ENCODE measurements at places on chromosomes 12 and 14.

- no peak for DNase-seq
Measured at GRCh38 chr12:49346659-49347310, at the start of gene DNAJC22. DNAJC22 (plus strand) TSS chr12:49346888; CDS start chr12:49348873, 1,985 bp downstream.

- no peak for DNase-seq
Measured at GRCh38 chr14:93010130-93010499, 87.2 kb downstream of the CHGA start.

- DNase-seq, result no peak
Measured at GRCh38 chr12:58557661-58558060, 362.6 kb downstream of the LRIG3 start.

DNA sequence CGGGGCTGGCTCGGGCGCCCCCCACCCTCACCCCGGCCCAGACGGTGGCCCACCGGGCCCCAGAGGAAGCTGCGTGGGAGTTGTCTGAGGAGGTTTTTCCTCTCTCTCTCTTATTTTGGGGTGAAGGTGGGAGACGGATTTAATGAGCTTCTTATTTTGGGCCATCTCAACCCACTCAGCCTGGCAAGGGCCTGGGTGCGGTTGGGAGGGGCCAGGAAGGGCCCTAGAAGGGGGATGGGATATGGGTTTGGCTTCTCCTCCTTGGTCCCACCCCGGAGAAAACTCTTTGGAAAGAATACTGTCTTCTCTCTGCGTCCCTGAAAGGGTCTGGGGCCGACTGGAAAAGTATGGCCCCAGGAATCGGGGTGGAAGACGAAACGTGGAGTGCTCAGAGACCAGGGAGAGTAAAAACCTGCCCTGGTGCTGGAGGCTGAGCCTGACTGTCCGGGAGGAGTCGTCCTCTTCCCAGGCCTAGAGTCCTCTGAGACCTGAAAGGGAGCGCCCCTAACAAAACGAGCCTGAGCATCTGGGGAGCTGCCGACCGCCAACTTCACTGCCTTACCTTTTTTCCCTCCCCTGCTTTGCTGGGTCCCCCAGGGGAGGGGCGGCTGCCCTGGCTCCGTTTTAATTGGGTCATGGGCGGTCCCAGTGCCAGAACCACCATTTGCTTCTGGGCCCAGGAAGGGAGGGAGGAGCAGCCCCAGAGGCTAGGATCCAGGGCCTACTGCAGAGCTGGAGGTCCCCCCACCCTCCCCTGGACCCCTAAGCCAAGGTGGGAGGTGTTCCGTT, 1.6 kb downstream of the MMP14 start:
- no peak for DNase-seq

DNA sequence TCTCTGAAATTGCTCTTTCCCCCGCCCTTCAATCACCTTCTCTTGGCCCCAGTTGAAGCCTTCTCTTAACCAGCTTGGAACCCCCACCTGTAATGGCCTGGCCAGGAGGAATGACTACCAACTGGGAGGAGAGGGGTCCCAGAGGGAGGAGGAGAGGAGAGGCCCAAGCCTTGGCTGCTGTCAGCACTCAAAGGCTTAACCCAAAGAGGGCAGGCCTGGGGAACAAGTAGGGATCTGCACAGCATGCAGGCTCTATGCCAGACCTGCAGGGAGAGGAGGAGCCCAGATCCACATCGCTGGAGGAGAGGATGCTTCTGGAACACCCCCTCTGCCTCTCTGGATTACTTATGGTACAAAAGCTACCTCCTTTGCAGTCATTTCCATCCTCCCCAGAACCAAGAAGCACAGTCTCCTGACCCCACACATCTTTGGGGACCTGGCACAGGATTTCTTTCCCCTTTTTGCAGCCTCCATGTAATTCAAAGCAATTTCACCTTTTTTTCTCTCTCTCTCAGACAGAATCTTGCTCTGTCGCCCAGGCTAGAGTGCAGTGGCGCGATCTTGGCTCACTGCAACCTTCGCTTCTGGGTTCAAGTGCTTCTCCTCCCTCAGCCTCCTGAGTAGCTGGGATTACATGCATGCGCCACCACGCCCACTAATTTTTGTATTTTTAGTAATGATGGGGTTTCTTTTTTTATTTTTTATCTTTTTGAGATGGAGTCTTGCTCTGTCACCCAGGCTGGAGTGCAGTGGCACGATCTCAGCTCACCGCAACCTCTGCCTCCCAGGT, 6.2 kb downstream of the RARG start:
- no peak for DNase-seq

- no peak for DNase-seq
Measured at GRCh38 chr12:122003651-122004611, 17.8 kb upstream of the BCL7A start.

All from stimulated activated CD8-positive, alpha-beta memory T cell treated with anti-CD3 and anti-CD28 coated beads, Interleukin-12 subunit alpha, Interleukin-12 subunit beta, amount 100 ng/mL, for 4 hours (primary cell).